ENCODE measurements at places on chromosomes 12 and 14.
A peak's percentile ranks its signal among the peaks of the same experiment; 100 is the strongest.

GRCh38 chr12:21989819-21990412, 48.7 kb upstream of the ABCC9 start:
- no peak for DNase-seq

DNA sequence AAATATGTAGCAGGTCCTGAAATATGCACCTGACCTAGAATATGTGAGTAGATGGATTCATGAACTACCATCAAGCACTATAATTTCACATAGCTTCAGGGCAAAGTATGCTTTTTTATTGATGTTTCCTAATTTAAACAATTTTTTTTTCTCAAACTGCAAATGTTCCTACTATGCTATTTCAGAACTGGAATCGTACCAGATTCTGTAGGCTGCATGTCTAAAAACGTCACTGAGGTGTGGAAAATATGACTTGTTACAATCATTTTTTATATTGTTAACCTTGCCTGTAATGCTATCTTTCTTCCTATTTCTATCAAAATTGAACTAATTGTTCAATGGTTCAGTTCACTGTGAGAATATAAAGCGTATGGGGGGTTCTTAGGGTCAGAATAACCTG, 78.0 kb upstream of the RERGL start:
- DNase-seq, result no peak

- no peak for DNase-seq
These were observed 9.3 kb upstream of the APPL2 start for GRCh38 chr12:105245291-105245690.

- no peak for DNase-seq
These were observed 462.5 kb downstream of the AEBP2 start for GRCh38 chr12:19901841-19902240.

GRCh38 chr12:109540526-109541412, 32.5 kb downstream of the MMAB start:
- DNase-seq, result no peak

- no peak for DNase-seq
These were observed 7.8 kb downstream of the PELI2 start for GRCh38 chr14:56125772-56126636.

GRCh38 chr12:54463034-54463433, 10.4 kb downstream of the GTSF1 start:
- DNase-seq, result no peak

DNA sequence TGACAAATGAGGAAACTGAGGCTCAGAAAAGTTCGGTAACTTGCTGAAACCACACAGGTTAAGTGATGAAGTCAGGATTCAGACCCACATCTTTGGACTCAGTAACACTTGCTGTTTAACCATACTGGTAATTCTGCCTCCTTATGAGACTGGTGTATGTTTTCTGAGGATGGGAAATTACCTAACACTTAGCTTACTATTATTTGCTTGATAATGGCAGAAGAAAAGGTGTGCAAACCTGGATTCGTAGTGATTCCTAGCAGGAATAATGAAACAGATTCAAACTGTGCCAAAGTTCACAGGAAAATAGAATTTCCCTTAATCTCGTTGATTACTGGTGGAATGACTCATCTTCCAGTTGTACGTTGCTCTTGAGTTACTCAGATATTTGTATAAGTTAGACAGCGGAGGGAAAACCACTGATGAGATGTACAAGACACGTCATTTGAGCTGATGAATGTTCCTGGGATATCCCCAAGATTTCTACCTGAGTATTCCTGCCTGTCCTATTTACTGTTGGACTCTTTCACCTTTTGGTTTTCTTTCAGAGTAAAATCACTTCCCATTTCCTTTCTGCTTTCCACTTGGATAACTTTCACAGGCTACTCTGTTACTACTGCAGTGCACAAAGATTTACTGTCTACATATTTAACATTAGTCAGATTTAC, 37.5 kb downstream of the PRORP start:
- DNase-seq, result no peak

GRCh38 chr14:63243646-63244045, 39.4 kb downstream of the RHOJ start:
- no peak for DNase-seq

GRCh38 chr12:7959701-7960121, 23.7 kb upstream of the SLC2A3 start:
- DNase-seq, result peak; percentile 41

DNA sequence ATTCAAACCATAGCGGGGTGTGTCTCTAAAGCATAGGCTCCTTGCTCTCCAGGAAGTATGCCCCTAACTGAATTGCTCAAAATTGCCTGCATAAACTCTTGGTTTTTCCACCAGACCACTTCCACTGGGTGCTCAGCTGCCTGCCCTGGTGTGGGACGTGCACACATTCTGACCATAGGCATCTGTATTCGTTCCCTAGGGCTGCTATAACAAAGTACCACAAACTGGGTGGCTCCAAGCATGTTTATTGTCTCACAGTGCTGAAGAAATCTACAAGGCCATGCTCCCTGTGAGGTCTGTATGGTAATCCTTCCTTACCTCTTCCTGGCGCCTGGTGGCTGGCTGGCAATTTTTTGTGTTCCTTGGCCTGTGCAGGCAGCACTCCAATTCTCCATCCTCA, 16.4 kb upstream of the GALNT6 start:
- no peak for DNase-seq

DNA sequence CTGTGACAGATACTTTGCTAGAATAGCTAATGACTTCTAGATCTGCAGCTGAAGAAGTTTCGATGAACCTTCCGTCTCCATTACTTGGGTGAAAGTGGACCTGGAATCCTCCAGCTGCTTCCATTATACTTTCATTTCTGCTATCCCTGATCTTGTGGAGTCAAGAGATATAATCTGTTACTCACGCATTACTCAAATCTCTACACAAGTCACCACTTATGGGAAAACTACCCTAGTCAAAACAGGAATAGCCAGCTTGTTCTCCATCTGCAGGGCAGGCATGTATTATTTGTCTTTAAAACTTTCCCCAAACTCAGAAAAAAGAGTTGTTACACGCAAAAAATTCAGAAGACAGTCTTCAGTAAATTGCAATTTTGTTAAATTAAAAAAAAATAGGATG, 2.8 kb upstream of the KTN1 start:
- no peak for DNase-seq

GRCh38 chr12:116395396-116395795, 117.9 kb upstream of the MED13L start:
- no peak for DNase-seq

DNA sequence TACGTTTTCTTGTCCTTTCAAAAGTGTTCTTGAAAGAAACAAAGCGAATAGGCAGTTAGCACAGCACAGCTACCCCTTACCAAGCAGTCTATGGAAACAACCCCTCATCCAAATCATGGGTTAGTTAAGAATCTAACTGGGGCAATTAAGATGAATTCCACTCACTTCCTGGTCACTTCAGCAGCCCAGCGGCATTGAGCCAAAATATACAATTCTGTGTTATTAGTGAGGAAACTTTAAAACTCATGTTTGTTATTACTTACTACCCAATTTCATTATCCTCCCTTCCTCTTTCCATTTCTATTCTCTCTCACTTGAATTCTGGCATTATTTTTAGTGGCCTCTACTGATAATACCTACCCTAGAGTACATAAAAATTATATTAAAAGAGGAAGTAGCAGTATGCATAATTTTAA, 121.4 kb downstream of the PPHLN1 start:
- no peak for DNase-seq

- DNase-seq, result peak; percentile 28
These were observed 33.4 kb downstream of the FNTB start for GRCh38 chr14:65019944-65020566.

- DNase-seq, result peak; percentile 51
These were observed 283.3 kb upstream of the PWP1 start for GRCh38 chr12:107402041-107403022.

- no peak for DNase-seq
These were observed 34.3 kb downstream of the DHRS2 start for GRCh38 chr14:23670481-23670880.

GRCh38 chr12:89305373-89305772, 46.9 kb downstream of the DUSP6 start:
- DNase-seq, result no peak

GRCh38 chr12:130870442-130871285, 1.2 kb upstream of the RAN start:
- peak; percentile 60 for DNase-seq
